ENCODE measurements at places on chromosomes 3 and 15. TPM values are rescaled to one million over a fixed set of nuclear protein-coding genes. Genes with fewer than 3 reads are reported as not detected.
A peak's percentile ranks its signal among the peaks of the same experiment; 100 is the strongest.

DNA sequence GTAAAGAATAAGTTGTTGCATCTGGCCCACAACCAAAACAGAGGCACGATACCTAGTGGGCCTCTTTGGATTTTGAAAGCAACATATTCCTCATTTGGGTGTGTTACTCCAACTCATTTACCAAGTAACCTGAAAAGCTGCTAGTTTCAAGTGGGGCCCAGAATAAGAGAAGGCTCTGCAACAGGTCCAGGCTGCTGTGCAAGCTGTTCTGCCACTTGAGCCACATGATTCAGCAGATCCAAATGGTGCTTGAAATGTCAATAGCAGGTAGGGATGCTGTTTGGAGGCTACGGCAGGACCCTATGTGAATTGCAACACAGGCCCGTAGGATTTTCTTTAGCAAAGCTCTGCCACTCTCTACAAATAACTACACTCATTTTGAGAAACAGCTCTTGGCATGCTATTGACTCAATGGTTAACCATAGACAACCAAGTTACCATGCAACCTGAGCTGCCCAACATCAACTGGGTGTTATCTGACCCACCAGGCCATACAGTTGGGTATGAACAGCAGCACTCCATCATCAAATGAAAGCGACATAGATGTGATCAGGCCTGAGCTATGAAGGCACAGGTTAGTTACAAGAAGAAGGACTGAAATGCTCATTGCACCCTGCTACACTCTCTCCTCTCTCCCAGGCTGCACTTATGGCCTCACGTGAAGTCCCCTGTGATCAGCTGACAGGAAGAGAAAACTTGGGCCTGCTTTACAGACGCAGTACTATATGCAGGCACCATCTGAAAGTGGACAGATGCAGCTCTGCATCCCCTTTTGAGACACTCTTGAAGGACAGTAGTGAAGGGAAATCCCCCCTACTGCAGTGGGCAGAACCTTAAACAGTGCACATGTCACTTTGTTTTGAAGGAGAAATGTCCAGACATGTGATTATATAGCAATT, 9.5 kb upstream of the MCF2L2 start:
- DNase-seq = no peak

DNA sequence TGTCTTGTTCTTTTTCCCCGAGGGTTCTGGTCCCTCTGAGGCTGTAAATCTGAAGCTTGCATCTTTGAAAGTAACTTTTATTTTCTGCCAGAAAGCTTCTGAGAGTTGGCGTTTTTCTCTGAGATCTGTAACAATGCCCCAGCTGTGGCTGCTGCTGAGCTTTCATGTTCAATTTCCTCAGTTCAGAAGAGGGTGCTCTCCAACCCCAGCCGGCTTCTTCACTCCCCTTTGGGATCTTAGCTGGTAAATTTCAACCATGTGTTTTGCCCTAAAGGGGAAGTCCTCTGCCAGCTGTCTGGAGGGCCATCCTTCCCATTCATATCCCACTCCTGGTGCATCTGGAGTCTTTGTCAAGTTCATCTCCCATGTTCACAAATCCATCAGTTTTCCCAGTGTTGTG, 18.3 kb upstream of the CFAP100 start:
- peak; percentile 46 for DNase-seq

DNA sequence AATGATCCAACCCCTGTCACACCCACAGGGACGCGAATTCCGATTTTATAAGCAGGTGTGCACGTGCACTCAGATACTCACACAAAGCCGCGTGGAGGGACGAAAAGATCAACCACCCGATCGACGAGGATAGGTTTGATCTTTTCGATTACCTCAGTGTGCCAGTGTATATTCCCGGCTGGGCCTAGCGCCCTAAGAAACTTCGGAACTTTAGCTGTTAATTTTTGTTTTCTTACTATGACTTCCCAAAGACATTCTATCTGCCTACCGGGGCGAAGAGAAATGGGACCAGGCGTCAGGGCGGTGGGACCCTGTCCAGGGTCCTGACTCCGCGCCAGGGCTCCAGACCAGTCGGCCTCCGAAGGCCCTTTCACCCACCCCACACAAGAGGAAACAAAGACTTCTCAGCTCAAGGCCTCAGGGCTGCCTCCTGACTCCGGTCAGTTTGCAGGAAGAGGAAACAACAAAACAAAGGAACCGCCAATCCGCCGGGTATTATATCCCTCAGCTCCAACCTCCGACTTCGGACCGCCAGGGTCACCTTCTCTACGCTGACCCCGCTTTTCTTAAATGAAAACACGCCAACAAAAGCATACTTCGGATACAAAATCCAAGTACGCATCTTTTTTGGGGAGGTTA, 6.8 kb downstream of the ONECUT1 start:
- no peak for DNase-seq

DNA sequence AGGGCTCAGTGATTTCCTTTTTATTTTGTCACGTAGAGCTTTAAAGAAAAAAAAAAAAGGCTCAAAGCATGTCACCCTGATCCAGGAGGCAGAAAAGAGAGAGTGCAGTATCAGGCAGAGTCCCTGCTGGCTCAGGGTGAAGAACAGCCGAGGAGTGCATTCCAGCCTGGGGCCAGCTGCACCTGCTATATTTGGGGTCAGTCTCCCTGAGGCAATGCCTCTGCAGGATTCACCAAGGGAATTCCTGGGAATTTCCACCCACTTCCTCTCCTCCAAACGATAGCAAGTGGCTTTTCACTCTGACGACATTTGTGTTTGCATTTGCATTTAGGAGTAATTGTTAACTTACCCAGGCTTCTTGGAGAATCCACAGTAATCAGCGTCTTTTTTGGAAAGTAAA, 202.9 kb upstream of the CTNNB1 start:
- DNase-seq = peak; percentile 43

DNA sequence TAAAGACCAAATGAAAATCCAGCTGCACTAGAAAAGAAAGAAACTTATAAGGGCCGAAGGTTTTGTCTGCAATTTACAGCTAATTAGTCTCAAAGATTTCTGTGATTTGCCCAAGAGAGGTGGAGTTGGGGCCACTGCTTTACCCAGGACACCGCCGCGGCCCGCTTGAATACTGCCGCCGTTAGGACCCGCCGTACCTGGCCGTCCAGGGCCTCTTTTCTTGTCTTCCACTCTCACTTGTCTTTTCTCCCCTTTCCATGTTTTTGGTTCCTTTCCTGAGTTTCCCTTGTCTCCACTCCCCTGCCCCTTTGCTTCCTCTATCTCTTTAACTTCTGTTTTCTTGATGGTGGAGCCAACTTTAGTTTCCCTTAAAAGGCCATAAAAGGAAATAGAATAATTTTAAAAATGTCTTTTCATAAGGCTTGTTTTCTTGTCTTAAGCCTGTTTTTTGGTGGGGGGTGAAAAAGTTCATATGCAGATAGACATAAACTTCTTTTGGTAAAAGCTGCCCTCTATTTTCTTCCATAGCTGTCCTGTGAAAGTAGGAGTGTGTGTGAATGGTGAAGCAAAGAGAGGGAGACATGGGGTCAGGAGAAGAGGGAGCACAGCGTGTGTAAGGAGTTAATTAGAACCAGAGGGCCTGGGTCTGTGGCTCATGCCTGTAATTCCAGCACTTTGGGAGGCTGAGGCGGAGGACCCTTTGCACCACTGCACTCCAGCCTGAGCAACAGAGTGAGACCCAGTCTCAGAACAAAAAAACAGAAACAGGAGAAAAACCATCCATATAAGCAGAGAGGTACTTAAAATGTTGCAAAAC, 16.0 kb upstream of the CCNL1 start:
- DNase-seq = no peak

DNA sequence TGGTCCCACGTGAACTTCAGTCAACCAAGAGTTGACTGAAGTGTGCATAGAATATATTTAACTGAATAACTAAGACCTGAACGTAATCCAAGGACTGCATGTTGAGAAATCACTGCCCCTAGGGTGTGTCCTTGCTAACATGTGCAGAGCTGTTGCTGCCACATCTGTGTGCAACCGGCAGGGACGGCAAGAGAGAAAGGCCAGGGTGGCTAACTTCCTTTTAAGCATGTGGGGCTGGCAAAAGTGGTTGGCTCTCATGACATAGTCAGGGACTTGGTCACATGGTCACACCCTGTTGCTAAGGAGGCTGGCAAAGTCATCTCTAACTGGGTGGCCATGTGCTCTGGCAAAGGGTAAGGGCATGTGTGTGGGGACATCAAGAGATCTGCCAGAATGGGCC, 52.4 kb downstream of the GASK1A start:
- DNase-seq = peak; percentile 65

CLRN1 gene
- not detected for total RNA-seq

LSM3 gene
- 3.9 TPM for total RNA-seq

PPP2R3A gene
- 10.5 TPM for total RNA-seq
